ENCODE measurements at places on chromosomes 4 and X.

DNA sequence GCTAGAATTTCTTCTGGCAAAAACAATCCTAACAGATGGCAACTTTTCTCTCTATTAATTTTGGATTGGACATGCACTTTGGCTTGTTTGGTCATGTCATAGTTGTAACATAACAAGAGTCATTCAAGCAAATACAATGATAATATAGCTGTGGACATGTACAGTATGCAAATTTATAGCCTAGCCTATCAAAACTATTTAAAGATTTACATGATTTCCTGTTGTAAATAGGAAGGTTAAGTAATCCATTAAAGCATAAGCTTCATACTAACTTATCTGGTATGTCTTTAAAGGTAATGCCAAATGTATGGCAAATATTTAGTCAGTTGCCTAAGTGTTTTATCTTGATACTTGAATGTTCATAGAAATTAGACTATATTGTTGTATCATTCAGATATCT, 45.3 kb downstream of the RPA4 start:
- H3K36me3 ChIP-seq = no peaks in the 10 kb centered on the region
- H3K4me1 ChIP-seq = no peaks in the 10 kb centered on the region
- DNase-seq = no peak
- no peak overlapping the region for H3K4me3 ChIP-seq
- no peaks in the 10 kb centered on the region for H3K27me3 ChIP-seq

DNA sequence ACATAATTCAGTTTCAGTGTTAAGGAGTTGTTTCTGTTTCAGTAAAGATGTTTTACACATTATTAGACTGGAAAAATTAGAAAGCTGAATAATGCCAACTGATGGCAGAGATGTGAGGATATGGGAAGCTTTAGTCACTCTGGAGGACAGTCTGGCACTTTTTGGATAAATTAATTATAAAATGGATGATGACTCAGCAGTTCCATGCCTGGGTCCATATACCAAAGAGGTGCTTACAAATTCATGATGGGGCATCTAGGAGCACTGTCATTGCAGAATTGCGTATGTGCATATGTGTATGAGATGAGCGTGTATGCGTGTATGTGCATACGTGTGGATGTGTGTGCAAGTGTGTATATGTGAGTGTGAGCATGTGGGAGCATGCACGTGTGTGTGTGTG, 31.2 kb upstream of the ANKRD50 start:
- no peak overlapping the region for H3K27ac ChIP-seq
- no peaks in the 10 kb centered on the region for H3K4me1 ChIP-seq
- no peak overlapping the region for H3K4me3 ChIP-seq
- no peak for DNase-seq

DNA sequence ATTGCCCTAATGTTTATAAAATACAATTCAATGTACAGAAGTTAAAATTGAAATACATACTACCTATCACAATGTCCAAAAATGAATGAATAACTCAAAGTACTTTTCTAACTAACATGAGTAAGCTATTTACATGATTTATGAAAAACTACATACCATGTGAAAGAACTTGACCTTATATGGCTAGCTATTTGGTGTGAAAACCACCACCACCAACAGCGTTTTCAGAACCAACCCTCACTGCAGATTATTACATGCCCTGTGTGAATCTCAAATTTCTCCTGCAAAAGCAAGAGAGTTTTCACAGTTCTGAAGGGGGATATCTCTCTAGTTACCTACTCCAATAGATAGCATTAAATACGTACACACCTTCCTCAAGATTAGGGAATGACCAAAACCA, 198.5 kb downstream of the SPATA18 start:
- no peaks in the 10 kb centered on the region for H3K27me3 ChIP-seq
- no peak for DNase-seq
- no peak overlapping the region for H3K4me3 ChIP-seq
- no peaks in the 10 kb centered on the region for H3K36me3 ChIP-seq

- no peaks in the 10 kb centered on the region for H3K27me3 ChIP-seq
- H3K36me3 ChIP-seq = no peaks in the 10 kb centered on the region
- no peak overlapping the region for H3K4me3 ChIP-seq
- DNase-seq = no peak
- peak overlapping the region; percentile 83 for H3K27ac ChIP-seq
These were observed 29.6 kb downstream of the PDK3 start for GRCh38 chrX:24494647-24495075.

DNA sequence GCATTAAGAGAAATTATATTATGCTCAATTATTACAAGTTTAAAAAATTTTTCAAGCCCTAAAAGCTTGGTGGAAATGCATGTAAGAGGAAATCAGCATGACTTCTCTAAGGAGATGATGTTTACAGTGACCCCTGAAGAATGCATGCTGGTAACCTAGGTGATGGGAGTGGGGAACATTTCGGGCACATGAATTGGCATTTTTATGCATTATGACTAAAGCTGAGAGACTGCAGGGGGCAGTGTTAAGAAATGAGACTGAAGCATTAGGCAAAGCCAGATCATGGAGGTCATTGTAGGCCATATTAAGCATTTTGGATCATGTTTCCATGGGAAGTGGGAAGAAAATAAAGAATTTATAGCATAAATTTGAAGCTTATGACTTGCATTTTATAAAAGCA, 421.3 kb downstream of the FAT4 start:
- H3K4me1 ChIP-seq = no peaks in the 10 kb centered on the region
- no peaks in the 10 kb centered on the region for H3K36me3 ChIP-seq
- H3K27me3 ChIP-seq = no peaks in the 10 kb centered on the region
- no peak for DNase-seq

DNA sequence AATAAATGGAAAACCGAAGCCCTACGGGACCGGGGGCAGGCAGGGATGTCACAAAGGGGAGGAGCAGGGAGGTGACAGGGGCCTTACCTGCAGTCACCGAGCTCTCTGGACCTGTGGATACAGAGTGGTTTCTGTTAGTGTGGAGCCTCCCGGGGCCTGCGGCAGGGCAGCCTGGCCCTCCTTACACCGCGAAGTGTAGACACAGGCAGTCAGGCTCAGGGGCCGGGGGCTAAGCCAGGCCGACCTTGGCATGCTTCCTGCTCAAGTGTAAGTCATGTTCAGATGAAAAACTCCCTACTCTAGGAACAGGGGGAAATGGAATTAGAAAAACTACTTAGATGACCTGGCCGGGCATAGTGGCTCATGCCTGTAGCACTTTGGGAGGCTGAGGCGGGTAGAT, 4.3 kb downstream of the FAM3A start:
- H3K4me3 ChIP-seq = no peak overlapping the region
- H3K27me3 ChIP-seq = no peaks in the 10 kb centered on the region
- H3K36me3 ChIP-seq = peaks cover 11% of the 10 kb centered on the region
- no peak for DNase-seq
- no peak overlapping the region for H3K27ac ChIP-seq

GRCh38 chr4:56215901-56216300, 171.4 kb downstream of the AASDH start:
- H3K4me3 ChIP-seq = no peak overlapping the region
- no peaks in the 10 kb centered on the region for H3K4me1 ChIP-seq
- no peaks in the 10 kb centered on the region for H3K27me3 ChIP-seq

GRCh38 chr4:55762819-55763218, 56.8 kb upstream of the EXOC1L start:
- no peaks in the 10 kb centered on the region for H3K4me1 ChIP-seq
- H3K36me3 ChIP-seq = no peaks in the 10 kb centered on the region
- no peak for DNase-seq
- H3K4me3 ChIP-seq = no peak overlapping the region
- H3K27ac ChIP-seq = no peak overlapping the region

DNA sequence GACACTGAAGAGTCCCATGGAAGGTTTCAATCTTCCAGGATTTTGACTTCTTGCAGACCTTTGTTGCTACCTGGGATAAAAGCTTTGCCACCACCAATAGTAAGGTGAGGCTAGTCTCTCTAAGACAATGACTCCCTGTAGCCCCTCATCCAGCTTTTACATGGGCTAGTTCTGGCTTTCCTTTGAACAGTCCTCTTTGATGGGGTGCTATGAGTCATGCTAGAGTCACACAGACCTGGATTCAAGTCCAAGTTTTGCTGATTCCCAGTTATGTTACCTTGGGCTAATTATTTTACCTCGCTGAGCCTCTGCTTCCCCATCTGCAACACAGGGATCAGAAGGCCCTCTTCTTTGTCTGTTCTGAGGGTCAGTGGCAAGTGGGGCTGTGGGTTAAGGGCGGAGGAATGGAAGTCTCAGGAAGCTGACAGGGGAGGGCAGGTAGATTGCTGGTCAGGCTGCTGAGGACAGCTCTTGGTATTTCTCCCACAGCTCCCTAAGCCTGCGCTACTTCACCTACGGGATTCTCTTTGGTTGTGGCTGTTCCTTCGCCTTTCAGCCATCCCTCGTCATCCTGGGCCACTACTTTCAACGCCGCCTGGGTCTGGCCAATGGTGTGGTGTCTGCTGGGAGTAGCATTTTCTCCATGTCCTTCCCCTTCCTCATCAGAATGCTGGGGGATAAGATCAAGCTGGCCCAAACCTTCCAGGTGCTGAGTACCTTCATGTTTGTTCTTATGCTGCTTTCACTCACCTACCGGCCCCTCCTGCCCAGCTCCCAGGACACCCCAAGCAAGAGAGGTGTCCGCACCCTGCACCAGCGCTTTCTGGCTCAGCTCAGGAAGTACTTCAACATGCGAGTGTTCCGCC, 90.3 kb downstream of the RLIM start:
- no peaks in the 10 kb centered on the region for H3K36me3 ChIP-seq
- no peak for DNase-seq
- no peak overlapping the region for H3K27ac ChIP-seq
- no peaks in the 10 kb centered on the region for H3K27me3 ChIP-seq

- H3K36me3 ChIP-seq = no peaks in the 10 kb centered on the region
- no peak overlapping the region for H3K27ac ChIP-seq
- no peak for DNase-seq
- peaks cover 27% of the 10 kb centered on the region for H3K27me3 ChIP-seq
- no peak overlapping the region for H3K4me3 ChIP-seq
- peaks cover 9% of the 10 kb centered on the region for H3K4me1 ChIP-seq
These were observed 10.0 kb downstream of the TNIP3 start for GRCh38 chr4:121154103-121154515.

DNA sequence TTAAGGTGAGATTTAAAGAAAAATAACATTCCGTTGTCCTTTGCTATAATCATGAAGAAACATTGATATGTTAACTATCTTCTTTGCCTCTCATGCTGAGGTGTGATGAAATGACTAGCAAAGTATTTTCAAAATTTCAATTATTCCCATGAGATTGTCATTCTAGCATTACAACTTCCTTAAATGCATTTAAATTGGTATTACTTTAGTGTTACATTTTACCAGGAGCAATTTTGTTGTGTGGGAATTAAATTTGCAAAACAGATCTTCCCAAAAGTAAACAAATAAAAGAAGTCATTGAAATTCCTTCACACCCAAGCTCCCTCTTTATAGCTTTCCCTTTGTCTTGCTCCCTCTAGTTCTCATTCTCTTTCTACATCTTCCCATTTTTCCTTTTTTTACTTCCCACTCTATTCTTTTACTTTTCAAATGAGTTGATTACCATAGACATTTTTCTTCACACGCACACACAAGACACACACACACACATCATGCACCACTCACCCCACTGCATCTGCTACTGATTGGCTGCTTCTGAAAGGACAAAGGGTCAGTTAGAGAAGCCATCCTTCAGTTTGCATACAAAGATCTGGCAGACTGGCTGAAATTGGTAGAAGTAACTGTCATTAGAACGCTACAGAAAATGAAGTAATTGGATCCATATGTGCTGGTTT, 10.0 kb upstream of the APELA start:
- H3K4me3 ChIP-seq = no peak overlapping the region
- H3K27ac ChIP-seq = no peak overlapping the region
- H3K4me1 ChIP-seq = no peaks in the 10 kb centered on the region
- no peak for DNase-seq
- no peaks in the 10 kb centered on the region for H3K27me3 ChIP-seq
- H3K36me3 ChIP-seq = no peaks in the 10 kb centered on the region

GRCh38 chr4:52622564-52622963, 36.5 kb downstream of the USP46 start:
- H3K36me3 ChIP-seq = peaks cover 8% of the 10 kb centered on the region
- no peak for DNase-seq
- no peaks in the 10 kb centered on the region for H3K27me3 ChIP-seq
- H3K27ac ChIP-seq = no peak overlapping the region
- no peak overlapping the region for H3K4me3 ChIP-seq
- no peaks in the 10 kb centered on the region for H3K4me1 ChIP-seq

DNA sequence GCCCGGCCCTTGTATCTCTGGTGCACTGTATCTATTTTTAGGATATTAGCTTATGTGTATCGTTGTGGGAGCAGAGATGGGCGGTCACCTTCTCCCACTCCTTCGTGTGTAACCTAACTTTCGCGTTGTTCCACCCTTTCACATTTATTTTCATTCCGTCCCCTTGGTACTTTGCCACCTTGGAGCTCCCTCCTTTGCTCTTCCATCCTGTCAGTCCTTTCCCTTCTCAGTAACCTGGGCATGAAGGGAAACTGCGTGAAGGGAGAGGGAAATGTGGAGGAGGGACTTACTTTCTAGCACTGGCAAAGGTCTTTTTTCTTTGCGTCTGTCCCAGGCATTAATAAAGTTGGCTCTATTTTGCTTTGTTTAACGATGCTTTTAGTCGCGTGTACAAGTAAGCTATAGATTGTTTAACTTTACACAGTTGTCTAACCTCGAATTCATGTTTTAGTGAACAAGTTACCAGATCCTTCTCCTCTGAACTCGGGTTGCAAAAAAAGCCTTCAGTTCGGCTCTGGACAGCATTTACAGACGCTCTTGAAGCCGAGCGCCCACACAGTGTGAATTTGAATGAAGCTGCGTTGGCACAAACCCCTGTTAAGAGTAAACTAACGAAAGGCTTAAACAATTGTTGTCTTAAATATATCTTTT, 3.9 kb downstream of the PCDH10 start:
- H3K4me3 ChIP-seq = no peak overlapping the region
- peaks cover 65% of the 10 kb centered on the region for H3K27me3 ChIP-seq
- DNase-seq = no peak

- no peaks in the 10 kb centered on the region for H3K27me3 ChIP-seq
- no peak for DNase-seq
- H3K4me3 ChIP-seq = no peak overlapping the region
- H3K4me1 ChIP-seq = no peaks in the 10 kb centered on the region
- H3K27ac ChIP-seq = no peak overlapping the region
These were observed 329.9 kb downstream of the NAF1 start for GRCh38 chr4:162836773-162837172.

GRCh38 chrX:71998836-71999509, 88.3 kb downstream of the NHSL2 start:
- H3K36me3 ChIP-seq = no peaks in the 10 kb centered on the region
- no peak overlapping the region for H3K4me3 ChIP-seq
- H3K27ac ChIP-seq = no peak overlapping the region
- no peaks in the 10 kb centered on the region for H3K4me1 ChIP-seq
- peak; percentile 24 for DNase-seq
- H3K27me3 ChIP-seq = peaks cover 18% of the 10 kb centered on the region

GRCh38 chr4:147078875-147079658, 133.4 kb upstream of the TTC29 start:
- peaks cover 37% of the 10 kb centered on the region for H3K27me3 ChIP-seq
- H3K27ac ChIP-seq = no peak overlapping the region
- H3K36me3 ChIP-seq = no peaks in the 10 kb centered on the region
- no peak for DNase-seq
- no peak overlapping the region for H3K4me3 ChIP-seq
